ENCODE measurements at places on chromosomes 2 and 18.

GRCh38 chr18:11987527-11987926 lies 6.2 kb downstream of the IMPA2 start:
- DNase-seq, result no peak

DNA sequence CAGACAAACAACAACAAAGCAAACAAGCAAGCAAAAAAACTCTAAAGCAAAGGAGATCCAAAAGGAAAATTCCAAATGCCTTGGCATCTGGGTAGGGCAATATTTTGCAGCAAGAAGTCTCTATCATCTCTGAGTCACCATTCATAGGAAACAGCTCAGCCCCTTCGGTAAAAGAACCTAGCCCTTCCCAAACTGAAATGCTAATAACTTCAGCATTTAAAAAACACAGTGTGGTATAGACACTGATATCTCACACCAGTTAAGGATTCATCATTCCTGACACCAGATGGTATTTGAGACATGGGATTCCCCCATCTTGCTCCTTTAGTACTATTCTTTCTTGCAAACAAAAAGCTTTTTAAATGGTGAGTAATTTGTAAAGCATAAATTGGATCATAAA lies 491.8 kb downstream of the TXNL1 start:
- DNase-seq, result no peak

DNA sequence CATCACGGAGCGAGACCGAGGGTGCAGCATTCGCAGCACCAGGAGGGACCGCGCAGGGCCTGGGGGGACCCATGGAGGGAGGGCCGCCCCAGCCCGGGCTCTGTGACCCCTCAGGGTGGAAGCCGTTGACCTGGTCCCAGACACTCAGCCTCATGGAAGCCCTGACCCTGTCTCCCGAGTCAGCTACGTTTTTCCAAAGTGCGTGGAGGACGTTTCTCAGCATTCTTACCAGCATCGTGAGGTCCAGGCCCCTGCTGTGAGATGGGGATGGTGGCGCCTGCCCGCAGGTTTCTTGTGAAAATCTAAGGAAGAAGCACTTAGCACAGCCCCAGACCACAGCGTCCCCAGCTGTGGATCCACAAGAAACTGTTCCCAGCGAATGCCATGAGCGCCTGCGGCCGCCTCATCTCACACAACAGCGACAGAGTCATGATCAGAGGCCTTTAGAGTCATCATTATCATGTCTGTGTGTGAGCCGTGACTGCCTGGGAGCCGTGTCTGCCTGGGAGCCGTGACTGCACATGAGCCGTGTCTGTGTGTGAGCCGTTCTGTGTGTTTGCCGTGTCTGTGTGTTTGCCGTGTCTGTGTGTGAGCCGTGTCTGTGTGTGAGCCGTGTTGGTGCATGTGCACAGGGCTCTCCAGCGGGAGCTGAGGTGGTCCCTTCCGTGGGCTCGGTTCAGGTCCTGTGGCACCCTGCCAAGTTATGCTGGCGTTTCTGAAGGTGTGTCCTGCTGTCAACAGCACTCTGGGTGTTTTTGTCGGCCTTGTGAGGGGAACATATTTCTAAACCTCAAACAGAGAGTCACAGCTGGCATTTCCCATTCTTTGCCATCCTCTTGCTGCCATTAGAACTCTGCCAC lies 49.2 kb upstream of the KCNG2 start:
- no peak for DNase-seq

- no peak for DNase-seq
Observed at GRCh38 chr2:236985761-236986339, 99.8 kb upstream of the COPS8 start.

GRCh38 chr2:19490846-19491435 lies 132.5 kb upstream of the OSR1 start:
- DNase-seq, result no peak

DNA sequence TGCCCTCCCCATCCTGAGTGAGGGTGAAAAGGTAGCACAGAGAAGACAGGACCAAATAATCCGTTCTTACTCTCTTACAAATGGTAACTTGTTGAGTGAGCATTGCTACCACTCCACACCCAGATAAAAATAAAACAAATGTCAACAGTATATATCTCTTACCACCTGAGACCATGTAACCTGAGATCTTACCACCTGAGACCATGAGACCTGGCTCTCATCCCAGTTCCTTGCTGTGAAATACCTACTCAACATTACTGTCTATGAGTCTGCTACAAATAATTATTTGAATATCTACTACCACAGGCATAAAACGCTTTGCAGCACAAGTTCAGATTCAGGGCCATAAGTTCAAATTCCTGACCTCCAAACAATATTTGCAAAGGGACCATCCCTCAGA lies 234.7 kb downstream of the C1D start:
- no peak for DNase-seq

DNA sequence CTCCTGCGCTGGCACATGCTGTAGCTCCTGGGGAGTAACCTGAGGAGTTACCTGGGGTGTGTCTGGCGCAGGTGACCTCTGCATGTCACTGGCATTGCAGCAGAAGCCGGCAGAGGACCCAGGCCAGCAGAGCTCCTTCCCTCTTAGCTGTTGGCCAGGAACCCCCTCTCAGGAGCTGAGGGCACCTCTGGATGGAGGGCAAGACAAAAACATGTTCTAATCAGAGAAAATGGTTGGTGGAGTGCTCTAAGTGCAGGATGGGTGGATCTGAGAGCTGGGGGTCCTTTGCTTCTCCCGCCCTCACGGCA lies 44.9 kb upstream of the SNTG2 start:
- no peak for DNase-seq

DNA sequence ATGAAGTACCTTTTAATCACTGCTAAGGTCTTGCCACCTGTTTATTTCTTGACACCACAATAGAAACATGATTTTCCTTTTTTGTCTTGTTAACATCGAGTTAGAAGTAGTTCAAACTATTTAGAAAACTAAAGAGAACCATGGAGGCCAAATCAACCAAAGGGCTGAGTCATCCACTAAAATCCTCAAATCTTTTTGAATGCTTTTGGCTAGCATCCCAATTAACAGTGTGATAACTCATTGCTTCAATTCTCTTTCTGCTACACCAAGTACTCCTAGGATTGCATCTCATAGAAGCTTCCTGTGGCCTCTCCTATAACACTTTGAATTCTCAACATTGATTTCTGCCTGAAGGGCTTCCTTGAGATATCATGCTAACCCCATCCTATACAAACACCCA lies 159.9 kb upstream of the MMADHC start:
- no peak for DNase-seq

GRCh38 chr2:8488001-8488738 lies 193.7 kb upstream of the ID2 start:
- no peak for DNase-seq

DNA sequence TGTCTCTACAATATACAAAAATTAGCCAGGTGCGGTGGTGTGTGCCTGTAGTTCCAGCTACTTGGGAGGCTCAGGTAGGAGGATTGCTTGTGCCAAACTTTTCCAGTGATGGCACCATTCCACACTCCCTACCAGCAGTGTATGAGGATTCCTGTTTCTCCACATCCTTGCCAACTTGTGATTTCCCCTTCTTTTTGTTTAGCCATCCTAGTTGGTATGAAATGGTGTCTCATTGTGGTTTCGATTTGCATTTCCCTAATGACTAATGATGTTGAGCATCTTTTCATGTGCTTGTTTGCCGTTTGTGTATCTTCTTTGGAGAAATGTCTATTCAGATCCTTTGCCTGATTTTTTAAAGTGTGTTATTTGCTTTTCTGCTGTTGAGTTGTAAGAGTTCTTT lies 41.0 kb downstream of the EPB41L5 start:
- no peak for DNase-seq

GRCh38 chr2:86157009-86157556 lies 38.2 kb downstream of the IMMT start:
- no peak for DNase-seq

GRCh38 chr18:27600245-27600644 lies 415.1 kb upstream of the CHST9 start:
- DNase-seq, result no peak

DNA sequence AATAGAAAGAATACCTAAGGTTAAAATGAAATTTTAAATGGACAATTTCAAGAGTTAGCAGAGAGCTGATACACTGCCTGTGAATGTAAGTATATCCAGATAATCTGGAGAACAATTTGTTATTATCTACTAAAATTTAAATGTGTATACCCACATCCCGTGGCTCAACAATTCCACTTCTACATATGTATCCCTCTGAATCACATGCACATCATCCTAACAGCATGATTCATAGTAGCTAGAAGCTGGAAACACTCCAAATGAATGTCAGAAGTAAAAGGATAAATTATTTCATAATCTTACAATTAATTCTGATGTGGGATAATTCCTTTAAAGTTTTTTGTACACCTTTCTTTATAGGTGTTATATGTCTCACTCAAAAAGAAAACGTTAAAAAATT lies 87.9 kb downstream of the CNTNAP5 start:
- no peak for DNase-seq

GRCh38 chr2:22499082-22499839 lies 885.7 kb upstream of the KLHL29 start:
- no peak for DNase-seq

DNA sequence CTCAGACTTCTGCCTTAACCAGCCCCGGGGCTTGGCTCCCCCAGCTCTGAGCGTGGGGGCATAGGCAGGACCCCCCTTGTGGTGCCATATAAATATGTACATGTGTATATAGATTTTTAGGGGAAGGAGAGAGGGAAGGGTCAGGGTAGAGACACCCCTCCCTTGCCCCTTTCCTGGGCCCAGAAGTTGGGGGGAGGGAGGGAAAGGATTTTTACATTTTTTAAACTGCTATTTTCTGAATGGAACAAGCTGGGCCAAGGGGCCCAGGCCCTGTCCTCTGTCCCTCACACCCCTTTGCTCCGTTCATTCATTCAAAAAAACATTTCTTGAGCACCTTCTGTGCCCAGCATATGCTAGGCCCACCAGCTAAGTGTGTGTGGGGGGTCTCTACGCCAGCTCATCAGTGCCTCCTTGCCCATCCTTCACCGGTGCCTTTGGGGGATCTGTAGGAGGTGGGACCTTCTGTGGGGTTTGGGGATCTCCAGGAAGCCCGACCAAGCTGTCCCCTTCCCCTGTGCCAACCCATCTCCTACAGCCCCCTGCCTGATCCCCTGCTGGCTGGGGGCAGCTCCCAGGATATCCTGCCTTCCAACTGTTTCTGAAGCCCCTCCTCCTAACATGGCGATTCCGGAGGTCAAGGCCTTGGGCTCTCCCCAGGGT lies 5.5 kb downstream of the CTDSP1 start:
- DNase-seq, result no peak

GRCh38 chr2:159788253-159788652 lies 9.8 kb downstream of the CD302 start:
- no peak for DNase-seq

DNA sequence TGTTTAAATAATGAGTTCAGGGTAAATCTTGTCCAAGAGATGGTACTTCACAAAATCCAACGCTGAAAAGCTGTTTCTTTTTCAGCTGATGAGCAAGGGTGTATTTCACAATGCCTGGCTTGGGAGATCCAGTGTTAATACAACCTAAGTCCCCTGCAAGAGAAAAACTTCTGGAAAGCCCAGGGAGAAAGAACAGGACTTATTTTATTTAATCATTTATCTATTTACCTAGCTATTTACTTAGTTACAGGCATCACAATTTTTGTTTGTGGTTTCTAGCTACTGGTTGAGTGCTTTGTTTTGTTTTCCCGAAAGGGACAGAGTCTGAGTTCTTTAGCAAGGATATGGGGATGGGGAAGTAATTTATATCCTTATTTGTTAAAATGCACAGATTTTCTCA lies 598.2 kb upstream of the SYT4 start:
- no peak for DNase-seq

GRCh38 chr2:239471011-239471792 lies 70.4 kb upstream of the HDAC4 start:
- no peak for DNase-seq

- DNase-seq, result no peak
Observed at GRCh38 chr2:160209516-160209856, 9.4 kb upstream of the ITGB6 start.

- DNase-seq, result no peak
Observed at GRCh38 chr2:39313575-39313974, 69.8 kb upstream of the CDKL4 start.

- DNase-seq, result no peak
Observed at GRCh38 chr2:136284226-136285119, 166.5 kb upstream of the CXCR4 start.

- DNase-seq, result no peak
Observed at GRCh38 chr18:59432803-59433597, 73.9 kb upstream of the LMAN1 start.

- DNase-seq, result no peak
Observed at GRCh38 chr2:105645031-105645937, 99.4 kb upstream of the NCK2 start.

DNA sequence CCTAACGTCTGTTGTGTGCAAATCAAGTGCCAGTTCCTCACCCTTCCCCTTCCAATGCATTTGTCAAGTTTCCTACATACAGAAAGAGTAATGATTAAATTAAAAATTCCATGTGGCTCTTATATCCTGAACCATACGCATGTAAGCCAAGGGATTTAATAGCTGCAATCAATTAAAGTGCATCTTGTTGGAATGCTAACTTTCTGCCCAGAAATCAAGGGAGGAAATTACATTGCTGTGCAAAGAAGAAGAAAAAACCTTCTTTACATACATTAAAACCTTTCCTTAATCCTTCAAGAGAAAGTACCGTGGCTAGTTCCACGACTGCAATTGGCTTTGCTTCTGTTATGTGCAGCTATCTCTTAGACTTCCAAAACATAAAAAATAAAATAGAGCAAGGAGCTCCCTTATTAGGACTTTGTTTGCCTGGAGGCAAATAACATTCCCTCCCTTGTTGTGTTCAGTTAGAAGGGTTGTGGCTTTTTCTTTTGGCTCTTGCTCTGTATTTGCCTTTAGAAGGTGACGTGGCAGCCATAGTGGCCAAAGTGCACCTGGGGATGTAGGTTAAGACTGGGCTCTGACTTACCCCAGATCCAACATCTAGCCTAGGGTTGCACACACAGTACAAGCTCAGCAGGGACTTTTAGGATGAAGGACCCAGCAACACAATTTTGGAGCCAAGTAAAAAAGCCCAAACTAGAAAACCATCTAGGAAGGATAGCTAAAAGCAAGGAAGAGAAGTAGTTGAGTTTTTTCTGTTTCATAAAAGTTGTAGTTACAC lies 158.3 kb downstream of the ANTXR1 start:
- DNase-seq, result no peak

DNA sequence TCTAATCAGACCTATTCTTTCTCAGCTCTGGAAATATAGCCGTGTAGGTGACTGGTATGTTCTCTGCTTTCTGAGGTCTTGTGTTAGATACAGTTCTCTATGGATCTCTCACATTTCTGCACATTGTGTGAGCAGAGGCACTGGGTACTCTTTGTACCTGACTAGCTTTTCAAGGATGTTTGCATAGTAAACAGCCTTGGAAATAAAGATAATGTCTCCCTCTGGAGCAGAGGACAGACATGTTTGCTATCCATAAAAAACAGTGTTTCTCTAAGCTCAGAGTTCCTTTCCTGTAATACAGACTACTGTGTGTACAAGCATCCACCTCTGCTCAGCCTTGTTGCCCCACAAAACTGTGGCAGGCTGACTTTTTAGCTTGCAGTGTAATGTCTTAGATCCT lies 279.2 kb downstream of the CTNNA2 start:
- DNase-seq, result no peak

DNA sequence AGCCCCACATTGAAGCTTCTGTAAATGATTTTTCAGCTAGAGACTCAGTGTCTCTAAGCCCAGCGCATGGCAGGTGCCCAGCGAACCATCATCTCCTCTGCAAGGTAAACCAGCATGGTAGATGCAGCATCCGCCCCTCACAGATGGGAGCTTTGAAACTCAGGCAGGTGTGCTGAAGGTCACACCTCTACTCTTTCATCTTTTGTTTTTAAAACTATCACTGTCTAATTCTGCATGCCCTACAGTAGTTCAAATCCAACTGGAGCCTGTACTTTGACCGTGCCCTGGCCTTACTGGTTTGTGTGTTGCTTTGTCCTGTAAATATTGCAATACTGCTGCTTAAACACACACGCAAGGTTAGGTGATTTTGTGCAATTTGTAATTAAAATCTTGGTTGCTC lies 831.1 kb downstream of the GALR1 start:
- no peak for DNase-seq

Data from heart right ventricle (tissue), 16 donors.